ENCODE measurements at places on chromosomes 2 and 18.

- DNase-seq = no peak
Measured at GRCh38 chr2:5144159-5144558, 548.0 kb upstream of the SOX11 start.

DNA sequence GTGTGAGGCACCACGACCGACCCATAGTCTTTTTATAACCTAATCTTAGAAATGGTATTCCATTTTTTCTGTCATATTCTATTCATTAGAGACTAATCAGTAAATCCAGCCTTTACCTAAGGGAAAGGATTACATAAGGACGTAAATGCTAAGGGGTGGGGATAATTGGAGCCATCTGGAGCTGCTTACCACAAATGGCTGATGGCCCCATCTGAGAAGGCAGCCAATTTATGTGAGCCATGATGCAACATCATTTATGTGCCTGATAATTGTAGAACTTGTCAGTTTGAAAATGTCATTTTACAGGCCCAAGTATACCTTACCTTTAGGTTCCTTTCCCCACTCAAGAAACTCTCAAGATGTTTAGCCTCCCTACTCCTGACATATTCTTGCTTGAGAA is 44.0 kb downstream of the ARHGEF33 start:
- no peak for DNase-seq

DNA sequence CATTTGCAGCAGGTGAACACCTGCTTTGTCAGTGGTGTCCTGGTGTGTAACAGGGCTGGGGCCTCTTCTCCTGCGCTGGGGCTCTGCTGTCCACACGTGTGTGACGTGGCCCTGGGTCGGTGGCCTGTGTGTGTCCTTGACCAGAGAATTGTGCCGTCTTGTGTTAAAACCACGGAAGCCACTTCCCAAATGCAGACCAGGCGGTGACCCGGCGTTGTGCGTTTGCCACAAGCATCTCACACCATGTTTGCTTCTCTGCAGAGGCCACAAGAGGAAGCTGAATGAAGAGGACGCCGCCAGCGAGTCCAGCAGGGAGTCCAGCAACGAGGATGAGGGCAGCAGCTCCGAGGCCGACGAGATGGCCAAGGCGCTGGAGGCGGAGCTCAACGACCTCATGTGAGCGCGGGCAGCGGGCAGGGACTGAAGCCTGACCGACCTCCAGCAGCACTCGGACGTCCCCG is 44.3 kb upstream of the KCNG2 start:
- DNase-seq = no peak

- no peak for DNase-seq
Measured at GRCh38 chr2:162710287-162710890, 128.2 kb downstream of the KCNH7 start.

- no peak for DNase-seq
Measured at GRCh38 chr2:155215037-155215707, 516.7 kb downstream of the KCNJ3 start.

- DNase-seq = no peak
Measured at GRCh38 chr18:48581206-48581605, 42.4 kb downstream of the CTIF start.

GRCh38 chr18:63342206-63342605 is 22.6 kb upstream of the BCL2 start:
- DNase-seq = no peak

- DNase-seq = no peak
Measured at GRCh38 chr2:95334916-95335641, 37.9 kb downstream of the KCNIP3 start.

GRCh38 chr18:30920351-30920750 is 122.2 kb downstream of the DSC3 start:
- DNase-seq = no peak

GRCh38 chr2:191895195-191895594 is 48.3 kb upstream of the CAVIN2 start:
- DNase-seq = no peak

DNA sequence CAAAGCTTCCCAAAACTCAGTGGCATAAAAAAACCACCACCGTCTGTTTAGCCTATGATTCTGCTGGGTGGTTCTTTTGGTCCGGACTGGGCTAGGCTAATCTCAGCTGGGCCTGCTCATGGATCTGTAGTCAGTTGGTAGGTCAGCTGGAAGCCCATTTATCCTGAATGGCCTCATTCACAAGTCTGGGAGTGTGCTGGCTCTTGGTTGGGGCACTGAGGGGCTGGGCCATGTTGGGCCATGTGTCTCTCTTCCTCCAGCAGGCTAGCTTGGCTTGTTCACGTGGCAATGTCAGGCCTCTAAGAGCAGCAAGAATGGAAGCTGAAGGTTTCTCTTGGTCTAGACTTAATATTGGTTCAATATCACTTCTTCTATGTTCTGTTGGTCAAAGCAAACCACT is 95.7 kb upstream of the HS6ST1 start:
- DNase-seq = no peak

DNA sequence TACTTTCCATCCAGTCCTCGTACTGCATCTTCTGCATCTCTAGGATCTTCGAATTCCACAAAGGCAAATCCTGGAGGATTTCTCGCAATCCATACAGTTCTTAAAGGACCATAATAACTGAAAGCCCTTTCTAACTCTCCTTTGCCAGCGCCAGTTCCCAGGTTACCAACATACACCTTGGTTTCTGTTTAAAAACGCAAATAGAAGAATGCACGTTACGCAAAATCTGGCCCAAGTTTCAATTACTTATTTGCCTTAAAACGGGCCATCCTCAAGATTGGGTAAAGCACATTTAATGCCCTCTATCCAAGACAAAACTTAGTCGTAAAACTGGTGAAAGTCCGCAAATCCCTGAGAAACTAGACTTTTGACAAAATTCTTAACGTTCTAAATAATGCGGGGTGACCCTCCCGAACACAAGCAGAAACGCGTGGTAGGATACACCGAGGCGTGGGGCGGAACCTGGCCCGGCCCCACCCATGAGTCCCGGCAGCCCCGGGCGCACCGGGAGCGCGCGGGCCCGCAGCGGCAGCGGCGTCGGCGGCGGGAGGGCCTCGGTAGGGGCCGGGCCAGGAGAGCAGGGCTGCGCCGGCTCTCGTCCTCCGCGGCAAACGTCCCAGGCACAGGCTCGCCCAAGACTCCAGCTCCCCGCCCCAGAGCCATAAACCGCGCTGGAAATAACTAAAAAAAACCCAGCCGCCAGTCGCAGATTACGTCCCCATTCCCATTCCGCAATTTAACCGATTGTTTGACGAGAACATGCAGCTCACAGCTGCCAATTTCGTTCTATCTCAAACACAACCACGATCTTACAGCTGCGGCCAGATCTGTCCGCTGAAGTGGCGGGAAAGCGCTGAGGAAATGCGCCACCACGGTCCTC is 910 bp downstream of the SRSF7 start:
- DNase-seq = peak; percentile 29

Data from activated T-cell treated with anti-CD3 and anti-CD28 coated beads for 24 hours (primary cell).